Sigmoid colon (tissue), 7 donors: ENCODE measurements at places on chromosomes 4 and X. TPM values are rescaled to one million over a fixed set of nuclear protein-coding genes. Genes with fewer than 3 reads are reported as not detected.

NUDT10 gene
- polyA plus RNA-seq, result 0.46 TPM

WDFY3 gene
- 4.8 TPM for polyA plus RNA-seq

FOXR2 gene
- polyA plus RNA-seq, result not detected

SORCS2 gene
- 1.8 TPM for polyA plus RNA-seq

ARX gene
- 0.23 TPM for polyA plus RNA-seq

DNA sequence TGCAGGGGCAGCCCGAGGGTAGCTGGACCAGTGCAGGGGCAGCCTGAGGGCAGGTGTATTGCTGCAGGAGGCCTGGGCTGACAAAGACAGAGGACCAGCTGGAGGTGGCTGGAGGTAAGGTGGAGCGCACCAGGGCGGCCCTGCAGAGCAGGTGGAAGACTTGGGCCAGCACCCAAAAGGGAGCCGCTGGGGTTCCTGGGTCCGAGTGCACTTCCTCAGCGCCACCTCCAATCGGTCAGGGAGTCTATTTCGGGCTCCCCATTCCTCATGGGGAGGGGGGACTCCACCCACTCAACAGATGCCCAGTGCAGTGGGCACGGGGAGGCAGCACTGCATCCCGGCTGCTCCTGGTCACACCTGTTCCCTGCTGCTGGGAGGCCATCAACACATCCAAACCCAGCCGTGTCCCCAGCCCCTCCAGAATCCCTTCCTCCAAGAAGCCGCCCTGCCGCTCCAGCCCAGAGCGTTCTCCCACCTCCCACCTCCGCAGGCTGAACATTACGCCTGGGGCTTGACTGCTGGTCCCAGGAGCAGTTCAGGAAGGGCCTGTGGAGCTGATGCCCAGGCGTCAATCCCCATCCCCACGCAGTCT, 1.5 kb downstream of the LRPAP1 start:
- peak; percentile 65 for DNase-seq

DNA sequence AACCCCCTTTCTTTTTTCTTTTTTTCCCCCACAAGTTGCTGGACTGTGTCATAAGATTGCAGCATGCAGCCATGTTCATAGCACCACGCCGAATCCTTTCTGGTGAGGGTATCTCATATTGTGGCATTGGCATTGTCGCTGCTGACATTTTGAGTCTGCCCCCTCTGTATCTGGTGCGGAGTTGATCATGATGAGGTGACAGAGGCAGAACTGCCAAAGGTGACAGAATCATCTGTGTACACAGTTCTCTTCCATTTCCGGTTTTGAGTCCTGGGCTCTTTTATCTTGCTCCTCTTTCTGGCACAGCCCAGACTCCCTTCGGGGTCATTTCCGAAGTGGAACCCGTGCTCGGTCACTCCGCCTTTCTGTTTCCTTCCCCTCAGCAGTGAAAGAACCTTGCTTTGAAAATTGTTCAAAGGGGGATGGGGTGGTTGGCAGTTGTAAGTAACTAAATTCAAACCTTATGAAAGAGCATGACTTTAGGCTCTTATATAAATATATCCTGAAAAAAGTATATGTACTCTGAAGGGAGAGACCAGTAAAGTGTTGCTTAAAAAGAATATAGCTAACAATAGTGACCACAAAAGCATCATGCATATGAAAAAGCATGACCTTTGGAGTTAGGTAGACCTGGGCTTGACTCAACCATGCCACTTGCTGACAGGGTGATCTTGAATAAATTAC, 55.0 kb upstream of the BMP2K start:
- no peak for DNase-seq

- no peak for DNase-seq
Observed at GRCh38 chrX:46727441-46727840, 31.5 kb downstream of the SLC9A7 start.

- DNase-seq, result no peak
Observed at GRCh38 chr4:71063711-71064110, 70.3 kb downstream of the DCK start.

GRCh38 chrX:107014936-107015335, 14.9 kb upstream of the MORC4 start:
- no peak for DNase-seq

- DNase-seq, result no peak
Observed at GRCh38 chr4:105859233-105859632, 36.0 kb upstream of the NPNT start.
